ENCODE measurements at places on chromosomes 6 and 20. TPM values are rescaled to one million over a fixed set of nuclear protein-coding genes. Genes with fewer than 3 reads are reported as not detected.

Gene CSNK2B
- 237 TPM for polyA plus RNA-seq

Gene C6orf132
- 0.26 TPM for polyA plus RNA-seq

Gene ANKRD6
- not detected for polyA plus RNA-seq

Gene GGTLC1
- polyA plus RNA-seq = not detected

Gene OLIG3
- not detected for polyA plus RNA-seq

Gene ZMYND8
- 63.9 TPM for polyA plus RNA-seq

Gene KIFC1
- polyA plus RNA-seq = 84.1 TPM

Gene SLC12A5
- 7.5 TPM for polyA plus RNA-seq

Gene KIF6
- not detected for polyA plus RNA-seq

- H3K27me3 ChIP-seq = no peaks in the 10 kb centered on the region
- no peak for DNase-seq
- H3K4me1 ChIP-seq = no peaks in the 10 kb centered on the region
- no peak overlapping the region for H3K27ac ChIP-seq
Observed at GRCh38 chr20:48716086-48716485, 111.7 kb downstream of the PREX1 start.

DNA sequence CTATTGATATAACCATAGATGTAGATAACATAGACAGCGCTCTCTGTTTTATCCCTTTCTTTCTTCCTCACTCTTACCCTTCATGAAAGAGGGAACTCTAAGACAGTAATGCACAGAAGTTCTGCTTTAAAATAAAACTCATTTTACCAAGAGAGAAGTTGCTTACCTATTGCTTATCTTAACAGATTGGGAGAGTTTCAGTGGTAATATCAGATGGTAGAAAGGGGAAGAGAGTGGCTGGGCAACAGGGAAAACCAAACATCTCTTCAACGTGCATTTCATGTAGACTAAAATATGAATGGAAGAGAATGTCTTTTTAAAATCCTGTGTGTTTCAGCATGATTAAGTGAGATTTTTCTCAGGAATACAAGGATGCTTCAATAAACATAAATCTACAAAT lies 45.3 kb upstream of the SIRPG start:
- H3K27me3 ChIP-seq = no peaks in the 10 kb centered on the region
- DNase-seq = no peak
- H3K36me3 ChIP-seq = no peaks in the 10 kb centered on the region
- peaks cover 3% of the 10 kb centered on the region for H3K4me1 ChIP-seq
- no peak overlapping the region for H3K27ac ChIP-seq
- no peak overlapping the region for H3K4me3 ChIP-seq

DNA sequence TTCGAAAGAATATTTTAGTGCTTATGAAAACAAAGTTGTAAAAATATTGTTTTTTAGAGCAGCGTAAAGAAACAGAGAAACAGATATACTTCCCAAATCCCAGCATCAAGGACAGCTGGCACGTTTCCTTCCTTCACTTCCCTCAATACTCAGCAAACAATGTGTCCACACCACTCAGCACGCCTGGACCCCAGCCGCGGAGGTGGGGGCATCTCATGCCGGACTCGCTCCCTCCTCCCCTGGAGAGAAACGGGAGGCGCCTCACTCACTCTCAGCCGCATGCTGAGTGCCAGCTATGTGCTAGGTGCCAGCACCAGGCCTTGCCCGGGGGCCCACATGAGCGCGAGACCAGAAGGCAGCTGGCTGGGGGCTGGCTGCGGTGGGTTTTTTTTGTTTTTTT lies 34.7 kb downstream of the SLC2A4RG start:
- no peak overlapping the region for H3K27ac ChIP-seq
- no peak for DNase-seq
- H3K27me3 ChIP-seq = no peaks in the 10 kb centered on the region
- H3K4me1 ChIP-seq = peaks cover 51% of the 10 kb centered on the region

- no peak overlapping the region for H3K4me3 ChIP-seq
- H3K27ac ChIP-seq = no peak overlapping the region
- no peaks in the 10 kb centered on the region for H3K4me1 ChIP-seq
- H3K27me3 ChIP-seq = no peaks in the 10 kb centered on the region
Observed at GRCh38 chr20:53223626-53224172, 251.5 kb downstream of the TSHZ2 start.

DNA sequence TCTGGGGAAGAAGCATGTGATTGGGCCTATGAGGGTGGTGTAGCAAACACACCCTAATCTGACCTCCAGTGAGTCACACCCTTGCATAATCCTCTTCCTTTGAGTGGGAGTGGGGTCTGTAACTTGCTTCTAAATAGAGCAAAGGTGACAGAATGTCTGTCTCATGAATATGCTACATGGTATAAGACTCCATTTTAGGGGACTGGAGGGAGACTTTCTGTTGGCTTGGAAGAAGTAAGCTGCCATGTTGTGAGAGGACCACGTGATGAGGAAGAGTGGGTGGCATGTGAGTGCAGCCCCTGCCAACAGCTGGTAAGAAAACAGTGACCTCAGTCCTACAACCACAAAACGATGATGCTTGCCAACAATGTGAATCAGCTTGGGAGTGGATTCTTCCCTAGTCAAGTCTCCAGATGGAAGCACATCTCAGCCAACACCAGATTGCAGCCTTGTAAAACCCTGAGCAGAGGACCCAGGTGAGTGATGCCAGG lies 3.7 kb downstream of the AK9 start:
- no peak overlapping the region for H3K4me3 ChIP-seq
- H3K4me1 ChIP-seq = no peaks in the 10 kb centered on the region
- DNase-seq = no peak
- no peaks in the 10 kb centered on the region for H3K36me3 ChIP-seq

GRCh38 chr6:110044096-110044495 lies 66.0 kb downstream of the GPR6 start:
- H3K27ac ChIP-seq = no peak overlapping the region
- no peaks in the 10 kb centered on the region for H3K4me1 ChIP-seq
- peaks cover 10% of the 10 kb centered on the region for H3K27me3 ChIP-seq
- H3K4me3 ChIP-seq = no peak overlapping the region
- no peak for DNase-seq

- H3K4me1 ChIP-seq = no peaks in the 10 kb centered on the region
- no peaks in the 10 kb centered on the region for H3K36me3 ChIP-seq
- H3K27ac ChIP-seq = no peak overlapping the region
Observed at GRCh38 chr6:131831392-131831791, 23.6 kb downstream of the ENPP1 start.

DNA sequence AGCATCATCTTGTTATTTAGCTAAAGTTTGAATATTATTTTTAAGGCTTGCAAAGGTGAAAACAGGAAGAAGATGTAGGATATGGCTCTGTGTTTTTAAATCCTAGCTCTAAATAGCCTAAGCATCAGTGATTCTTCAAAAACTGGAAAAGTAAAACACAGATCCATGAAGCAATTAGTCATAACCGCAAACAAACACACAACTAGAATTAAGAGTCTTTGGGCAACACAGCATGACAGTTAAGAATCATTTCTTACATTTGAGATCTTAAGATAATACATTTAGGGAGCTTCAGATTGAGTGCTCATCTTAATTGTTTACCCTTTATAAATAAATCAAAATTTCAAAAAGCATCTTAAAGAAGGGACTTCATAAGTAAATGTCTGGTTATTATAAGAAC lies 115.8 kb upstream of the MAP7 start:
- no peak for DNase-seq
- H3K27me3 ChIP-seq = no peaks in the 10 kb centered on the region
- no peak overlapping the region for H3K4me3 ChIP-seq
- H3K27ac ChIP-seq = no peak overlapping the region
- peaks cover 14% of the 10 kb centered on the region for H3K4me1 ChIP-seq
- peaks cover 3% of the 10 kb centered on the region for H3K36me3 ChIP-seq

DNA sequence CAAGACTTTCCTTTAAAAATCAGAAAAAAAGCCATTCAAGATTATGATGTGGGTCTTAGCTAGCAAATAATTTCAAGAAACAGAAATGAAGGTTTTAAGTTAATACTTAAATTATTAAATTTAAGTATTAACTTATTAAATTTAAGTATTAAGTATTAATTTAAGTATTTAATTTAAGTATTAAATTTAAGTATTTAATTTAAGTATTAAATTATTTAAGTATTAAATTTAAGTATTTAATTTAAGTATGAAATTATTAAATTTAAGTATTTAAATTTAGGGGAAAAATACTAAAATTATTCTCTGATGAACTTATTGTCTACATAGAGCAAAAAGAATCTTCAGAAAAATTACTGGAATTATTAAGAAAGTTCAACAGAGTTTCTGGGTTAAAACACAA lies 829.3 kb upstream of the FLRT3 start:
- H3K4me3 ChIP-seq = no peak overlapping the region
- H3K4me1 ChIP-seq = no peaks in the 10 kb centered on the region
- H3K27ac ChIP-seq = no peak overlapping the region
- H3K27me3 ChIP-seq = no peaks in the 10 kb centered on the region

DNA sequence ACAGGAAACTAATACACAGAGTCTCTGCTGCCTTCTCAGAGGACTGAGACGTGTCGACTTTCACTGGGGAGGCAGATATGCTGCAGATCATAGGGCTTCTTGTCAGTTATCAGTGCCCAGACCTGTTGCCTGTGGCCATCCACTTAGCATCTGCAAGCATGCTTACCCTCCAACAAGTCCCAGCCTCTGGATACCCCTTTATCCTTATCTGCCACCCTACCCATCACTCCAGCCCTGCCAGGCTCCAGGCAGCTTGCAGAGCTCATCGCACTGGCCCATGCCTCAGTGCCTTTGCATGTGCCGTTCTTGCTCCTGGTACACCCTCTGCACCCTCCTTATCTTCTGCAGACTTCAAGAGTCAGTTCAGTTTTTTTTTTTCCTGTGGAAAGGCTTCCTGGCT lies 119.2 kb downstream of the TOX2 start:
- no peak overlapping the region for H3K27ac ChIP-seq
- H3K36me3 ChIP-seq = no peaks in the 10 kb centered on the region
- no peak overlapping the region for H3K4me3 ChIP-seq
- H3K27me3 ChIP-seq = peaks cover 47% of the 10 kb centered on the region
- no peaks in the 10 kb centered on the region for H3K4me1 ChIP-seq

GRCh38 chr6:40877362-40877761 lies 161.7 kb downstream of the UNC5CL start:
- H3K4me1 ChIP-seq = no peaks in the 10 kb centered on the region
- no peak overlapping the region for H3K27ac ChIP-seq
- no peaks in the 10 kb centered on the region for H3K36me3 ChIP-seq
- DNase-seq = no peak
- H3K4me3 ChIP-seq = no peak overlapping the region

- no peak overlapping the region for H3K27ac ChIP-seq
- H3K4me3 ChIP-seq = no peak overlapping the region
- DNase-seq = no peak
Observed at GRCh38 chr6:113595911-113596376, 261.2 kb upstream of the MARCKS start.

GRCh38 chr6:127570739-127571389 lies 6.1 kb upstream of the C6orf58 start:
- no peaks in the 10 kb centered on the region for H3K27me3 ChIP-seq
- no peaks in the 10 kb centered on the region for H3K36me3 ChIP-seq
- H3K27ac ChIP-seq = no peak overlapping the region
- H3K4me3 ChIP-seq = no peak overlapping the region
- H3K4me1 ChIP-seq = no peaks in the 10 kb centered on the region

- H3K4me3 ChIP-seq = no peak overlapping the region
- no peak overlapping the region for H3K27ac ChIP-seq
- peaks cover 12% of the 10 kb centered on the region for H3K27me3 ChIP-seq
- H3K36me3 ChIP-seq = no peaks in the 10 kb centered on the region
Observed at GRCh38 chr20:58059260-58059544, 169.3 kb downstream of the ANKRD60 start.

DNA sequence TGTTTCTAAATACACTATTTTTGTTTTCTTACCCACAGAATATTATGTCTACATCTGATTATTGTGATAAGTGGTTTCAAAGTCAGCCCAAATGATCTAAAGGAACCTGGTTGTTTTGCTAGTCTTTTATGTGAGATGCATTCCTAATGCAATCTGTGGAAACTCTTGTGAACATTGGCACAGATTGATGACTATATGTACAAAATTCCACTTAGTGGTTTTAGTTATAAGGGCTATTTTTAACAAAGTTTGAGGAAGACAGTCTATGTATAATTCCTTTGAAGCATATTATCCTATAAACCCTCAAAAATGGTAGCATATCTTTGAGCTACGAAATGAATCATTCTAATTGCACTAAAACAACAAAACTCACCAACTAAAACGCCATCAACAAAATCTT lies 140.9 kb downstream of the GRIK2 start:
- H3K27ac ChIP-seq = no peak overlapping the region
- H3K4me1 ChIP-seq = no peaks in the 10 kb centered on the region
- H3K36me3 ChIP-seq = no peaks in the 10 kb centered on the region
- H3K27me3 ChIP-seq = no peaks in the 10 kb centered on the region

DNA sequence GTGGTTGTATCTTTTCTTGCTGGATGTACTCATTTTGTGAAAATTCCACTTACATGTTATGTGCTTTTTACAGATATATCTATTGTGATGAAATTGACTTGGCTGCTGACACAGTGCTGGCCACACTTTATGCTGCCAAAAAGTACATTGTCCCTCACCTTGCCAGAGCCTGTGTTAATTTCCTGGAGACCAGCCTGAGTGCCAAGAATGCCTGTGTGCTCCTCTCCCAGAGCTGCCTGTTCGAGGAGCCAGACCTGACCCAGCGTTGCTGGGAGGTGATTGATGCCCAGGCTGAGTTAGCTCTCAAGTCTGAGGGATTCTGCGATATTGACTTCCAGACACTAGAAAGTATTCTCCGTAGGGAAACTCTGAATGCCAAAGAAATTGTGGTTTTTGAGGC lies 4.9 kb downstream of the BTBD3 start:
- no peak overlapping the region for H3K27ac ChIP-seq
- no peak for DNase-seq
- no peaks in the 10 kb centered on the region for H3K27me3 ChIP-seq
- H3K4me1 ChIP-seq = no peaks in the 10 kb centered on the region

DNA sequence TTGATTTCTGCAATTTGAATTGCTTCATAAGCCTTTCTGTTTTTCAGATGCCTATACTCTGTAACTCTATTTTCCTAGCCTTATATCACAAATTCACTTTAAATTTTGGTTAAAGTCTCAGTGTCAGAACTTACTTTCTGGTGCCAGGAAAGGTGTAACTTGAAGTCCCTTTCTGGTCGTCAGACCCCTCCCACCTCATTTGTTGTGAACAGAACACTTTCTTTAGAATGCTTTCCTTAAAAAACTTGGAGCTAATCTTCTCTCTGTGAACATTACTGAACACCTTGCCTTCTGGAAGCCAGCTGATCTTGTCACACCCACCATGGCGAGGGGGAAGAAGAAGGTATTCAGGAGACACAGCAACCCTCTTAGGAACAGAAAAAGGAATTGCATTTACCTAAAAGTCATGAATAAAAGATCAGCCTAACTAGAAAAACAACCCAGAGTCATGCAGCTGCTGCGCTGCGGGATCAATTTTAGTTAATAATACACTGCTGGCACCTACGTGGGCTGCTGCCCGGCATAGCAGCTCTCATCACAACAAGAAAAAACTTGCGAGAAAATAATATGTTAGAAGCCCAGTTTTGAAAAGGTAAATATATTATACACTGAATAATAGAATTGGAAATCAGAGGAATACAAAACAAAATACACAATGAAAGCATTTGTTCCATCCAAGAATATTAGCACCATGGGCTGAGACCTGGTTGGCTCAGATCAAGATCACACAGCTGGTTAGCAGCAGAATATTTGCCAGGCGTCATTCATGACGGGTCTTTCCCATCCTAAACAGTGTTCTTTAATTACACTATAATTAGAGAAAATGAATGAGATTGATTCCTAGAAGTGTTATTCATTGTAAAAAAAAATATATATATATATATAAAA lies 5.8 kb upstream of the FAM217A start:
- H3K27me3 ChIP-seq = no peaks in the 10 kb centered on the region
- no peak overlapping the region for H3K4me3 ChIP-seq
- no peaks in the 10 kb centered on the region for H3K36me3 ChIP-seq
- DNase-seq = no peak
- H3K27ac ChIP-seq = no peak overlapping the region
